ENCODE measurements at places on chromosomes 1 and 21. TPM values are rescaled to one million over a fixed set of nuclear protein-coding genes. Genes with fewer than 3 reads are reported as not detected.

DCLRE1B gene
- 5.9 TPM for total RNA-seq

CIART gene
- 1.2 TPM for total RNA-seq

OXCT2 gene
- total RNA-seq = 1.6 TPM

CFHR5 gene
- total RNA-seq = not detected

RER1 gene
- 65.4 TPM for total RNA-seq

GCSAML gene
- not detected for total RNA-seq
